ENCODE measurements at places on chromosomes 3 and 15.

GRCh38 chr15:55277116-55277564 is 12.5 kb downstream of the RAB27A start:
- DNase-seq: no peak

DNA sequence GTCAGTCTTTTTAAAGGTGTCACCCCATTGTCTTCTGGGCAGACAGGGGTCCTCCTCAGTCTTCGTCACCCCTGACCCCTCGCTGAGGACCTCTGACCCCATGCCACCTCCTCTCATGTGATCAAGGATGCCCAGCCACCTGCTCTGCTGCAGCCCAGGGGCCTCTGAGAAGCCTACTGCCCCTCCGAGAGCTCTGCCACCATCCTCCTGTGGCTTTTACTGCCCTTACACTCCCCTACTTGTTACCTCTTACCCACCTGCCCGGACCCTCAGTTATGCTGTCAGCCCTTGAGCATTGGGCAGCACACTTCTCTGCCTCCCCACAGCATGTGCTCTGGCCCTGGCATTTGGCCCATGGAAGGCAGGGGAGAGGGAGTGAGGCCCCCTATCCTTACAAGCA is 123.2 kb downstream of the LRRK1 start:
- DNase-seq: no peak

DNA sequence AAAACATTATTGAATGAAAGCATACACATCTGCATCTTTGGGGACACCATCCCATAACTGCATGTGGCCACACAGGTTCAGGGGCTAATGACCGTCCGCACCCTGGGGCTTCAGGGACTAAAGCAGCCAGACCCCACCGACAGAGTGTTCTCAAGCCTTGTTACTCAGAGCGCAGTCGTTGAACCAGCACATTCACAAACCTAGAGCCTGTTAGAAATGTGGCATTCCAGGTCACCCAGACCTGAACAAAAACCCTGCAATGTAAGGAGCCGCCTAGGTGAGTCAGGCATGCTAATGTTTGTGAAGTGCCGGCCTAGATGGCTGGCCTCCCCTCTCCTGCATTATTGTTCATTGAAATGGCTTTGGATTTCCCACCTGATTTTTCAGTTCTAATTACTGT is 52.3 kb upstream of the HACD2 start:
- DNase-seq: no peak

DNA sequence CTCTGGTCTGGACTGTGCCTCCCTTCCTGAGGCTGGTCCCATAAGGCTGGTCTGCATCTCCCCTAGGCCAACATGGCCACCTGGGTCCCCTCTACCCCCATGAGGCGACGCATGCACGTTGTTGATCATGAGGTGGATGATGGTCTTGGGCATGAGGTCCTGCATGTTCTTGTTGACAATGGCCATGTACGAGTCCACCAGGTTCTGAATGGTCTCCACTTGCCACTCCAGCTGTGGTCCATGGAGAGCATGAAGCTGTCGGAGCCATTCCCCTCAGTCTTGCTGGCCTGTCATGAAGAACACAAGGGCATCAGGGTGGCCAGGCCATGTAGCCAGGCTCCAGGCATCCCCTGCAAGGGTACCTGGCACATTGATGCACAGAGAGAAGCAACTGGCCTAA is 27.1 kb upstream of the CSPG4 start:
- DNase-seq: no peak

DNA sequence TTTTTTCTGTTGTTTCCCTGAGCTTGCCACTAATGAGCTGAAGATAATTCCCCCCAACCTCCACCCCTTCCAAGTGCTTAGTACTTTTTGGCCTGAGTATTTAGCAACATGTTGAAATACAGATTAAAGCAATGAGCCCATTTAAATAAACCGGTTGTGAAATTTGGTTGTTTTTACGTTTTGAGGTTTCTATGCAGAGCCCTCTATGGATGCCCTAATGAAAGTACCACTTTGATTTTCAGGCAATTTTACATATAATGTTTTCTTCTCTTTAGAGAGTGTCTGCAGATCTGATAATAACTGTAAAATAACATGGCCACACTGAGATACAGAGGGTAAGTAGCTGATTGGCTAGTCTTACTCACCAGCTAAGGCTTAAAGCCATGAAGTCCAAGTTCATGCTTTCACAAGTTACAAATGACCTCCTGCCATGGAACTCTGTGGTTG is 139.4 kb upstream of the SLC7A14 start:
- DNase-seq: no peak
